ENCODE measurements at places on chromosomes 7 and 10.

DNA sequence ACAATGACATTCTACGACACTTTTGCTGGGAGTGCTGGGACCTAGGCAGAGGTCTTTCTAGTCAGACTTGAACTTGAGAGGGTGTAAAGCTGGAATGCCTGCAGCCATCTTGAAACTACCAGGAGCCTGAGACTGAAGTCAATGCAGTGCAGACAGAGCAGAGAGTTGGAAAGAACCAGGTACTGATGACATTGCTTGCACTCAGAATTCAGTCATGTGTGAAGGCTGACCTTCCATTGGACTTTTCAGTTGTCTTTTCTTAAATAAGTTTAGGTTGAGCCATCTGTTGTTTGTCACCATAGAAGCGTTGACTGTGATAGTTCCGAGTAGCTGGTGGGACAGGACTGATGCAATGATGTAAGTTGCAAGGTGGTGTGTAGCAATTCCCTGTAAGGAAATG is 3.1 kb upstream of the PLPP4 start:
- no peak for DNase-seq

- DNase-seq = no peak
Measured at GRCh38 chr10:26221541-26221940, 5.0 kb downstream of the GAD2 start.

GRCh38 chr10:69327463-69328379 is 49.4 kb downstream of the HK1 start:
- DNase-seq = peak; percentile 83

DNA sequence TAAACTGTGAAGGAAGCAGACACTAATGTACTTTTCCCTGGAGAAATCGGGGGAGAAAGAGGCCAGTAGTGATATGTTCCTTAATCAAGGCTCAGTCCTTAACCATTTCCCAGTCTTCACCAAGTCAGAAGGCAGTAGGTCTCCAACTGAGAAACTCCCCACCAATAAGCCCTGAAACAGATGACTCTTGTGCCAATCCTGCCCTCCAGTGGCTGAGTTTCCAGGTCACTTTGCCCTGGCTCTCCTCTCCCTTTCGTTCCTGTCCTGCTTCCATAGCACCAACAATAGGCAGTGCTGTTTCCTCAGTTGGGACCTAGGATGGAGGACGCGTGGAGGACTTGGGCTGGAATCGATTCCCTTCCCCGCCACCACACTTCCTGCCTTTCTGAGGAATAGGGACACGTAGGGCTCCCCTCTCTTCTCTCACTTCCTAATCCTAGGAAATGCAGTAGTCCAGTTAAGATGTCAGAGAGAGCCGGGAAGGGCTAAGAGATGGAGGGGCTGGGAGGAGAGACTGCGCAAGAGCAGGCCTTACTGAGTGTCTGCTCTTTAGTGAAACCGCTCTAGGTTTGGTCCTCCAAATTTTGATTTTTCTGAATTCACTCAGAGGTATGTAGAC is 23.4 kb downstream of the ATOH7 start:
- no peak for DNase-seq

GRCh38 chr10:4708123-4708759 is 117.8 kb upstream of the AKR1E2 start:
- DNase-seq = no peak

DNA sequence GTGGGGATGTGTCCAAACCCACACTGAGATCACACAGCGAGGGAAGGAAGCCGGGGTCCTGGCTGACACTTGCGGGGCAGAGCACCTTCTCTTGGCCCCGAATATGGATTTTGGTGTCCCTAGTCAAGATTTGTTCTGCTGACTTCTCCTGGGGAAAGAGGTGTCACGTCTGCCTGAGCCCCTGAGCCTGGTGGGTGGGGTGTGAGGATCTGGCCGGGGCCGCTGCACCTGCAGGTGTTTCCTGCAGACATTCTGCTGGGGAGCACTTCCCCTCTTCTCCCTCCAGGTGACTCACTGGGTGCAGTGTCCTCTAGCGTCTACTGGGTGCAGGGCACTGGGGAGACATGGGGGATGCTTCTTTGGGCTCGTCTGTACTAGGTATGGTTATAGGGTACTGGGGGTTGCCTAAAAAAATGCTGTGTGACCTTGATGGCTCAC is 99.2 kb downstream of the GRK5 start:
- peak; percentile 39 for DNase-seq

- DNase-seq = no peak
Measured at GRCh38 chr7:132417103-132417906, 159.0 kb downstream of the PLXNA4 start.

DNA sequence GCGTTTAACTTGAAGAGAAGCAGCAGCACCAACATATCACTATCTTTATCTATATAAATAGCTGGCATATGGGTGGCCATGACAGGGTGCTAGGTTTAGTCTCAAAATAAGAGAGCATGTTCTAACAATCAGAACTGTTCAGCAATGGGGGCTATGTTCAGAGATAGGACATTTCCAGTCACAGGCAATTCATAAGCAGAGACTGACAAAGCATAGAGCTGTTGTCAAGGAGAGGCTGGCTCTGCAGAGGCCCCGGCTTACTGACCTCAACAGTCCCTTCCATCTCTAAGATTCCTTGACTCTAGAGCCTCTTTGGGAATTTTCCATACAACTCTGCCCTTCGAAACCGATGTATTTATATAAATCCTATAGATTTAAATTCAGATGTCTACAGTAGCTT is 17.2 kb downstream of the ANK3 start:
- no peak for DNase-seq

GRCh38 chr7:36038063-36038721 is 114.9 kb upstream of the EEPD1 start:
- no peak for DNase-seq

GRCh38 chr10:6581778-6582228 is 1.7 kb upstream of the PRKCQ start:
- DNase-seq = no peak

DNA sequence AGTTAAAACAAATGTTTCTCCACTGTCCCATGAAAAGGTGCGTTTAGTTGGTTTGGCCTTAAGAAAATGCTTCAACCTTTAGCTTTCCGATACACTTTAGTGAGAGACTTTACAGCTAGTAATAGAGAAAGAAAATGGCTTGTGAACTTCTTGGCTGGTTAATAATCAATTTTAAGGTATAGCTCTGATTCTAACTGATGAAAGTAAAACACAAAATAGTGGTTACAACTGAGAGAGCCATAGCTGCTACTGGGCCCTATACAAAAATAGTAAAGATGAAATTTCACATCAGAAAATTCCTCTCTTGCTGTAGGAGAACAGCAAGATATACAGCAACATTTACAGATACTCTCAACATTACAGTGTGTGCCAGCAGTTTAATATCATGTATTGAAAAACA is 371.4 kb downstream of the PHTF2 start:
- DNase-seq = no peak

GRCh38 chr7:121537031-121537430 is 140.9 kb upstream of the FAM3C start:
- no peak for DNase-seq

GRCh38 chr10:97647556-97647955 is 7.1 kb downstream of the PI4K2A start:
- no peak for DNase-seq

DNA sequence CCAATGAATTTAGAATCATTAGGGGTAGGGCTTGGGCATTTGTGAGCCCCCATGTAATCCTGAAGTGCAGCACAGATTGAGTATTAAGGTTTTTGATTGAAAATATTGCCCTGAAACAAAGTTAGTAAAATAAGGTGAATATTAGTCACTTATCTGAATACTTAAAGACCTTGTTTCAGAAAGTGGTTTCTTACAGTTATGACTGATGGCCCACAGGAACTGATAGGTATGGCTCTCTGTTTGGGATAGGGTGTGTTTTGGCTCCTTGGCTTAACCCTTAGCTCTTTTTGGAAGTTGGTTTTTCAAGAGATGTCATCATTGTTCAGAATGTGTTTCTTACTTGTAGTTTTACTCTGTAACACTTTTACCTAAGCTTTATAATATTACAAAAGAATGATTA is 34.8 kb downstream of the MDFIC start:
- DNase-seq = no peak
